ENCODE measurements at places on chromosomes 6 and 20.

DNA sequence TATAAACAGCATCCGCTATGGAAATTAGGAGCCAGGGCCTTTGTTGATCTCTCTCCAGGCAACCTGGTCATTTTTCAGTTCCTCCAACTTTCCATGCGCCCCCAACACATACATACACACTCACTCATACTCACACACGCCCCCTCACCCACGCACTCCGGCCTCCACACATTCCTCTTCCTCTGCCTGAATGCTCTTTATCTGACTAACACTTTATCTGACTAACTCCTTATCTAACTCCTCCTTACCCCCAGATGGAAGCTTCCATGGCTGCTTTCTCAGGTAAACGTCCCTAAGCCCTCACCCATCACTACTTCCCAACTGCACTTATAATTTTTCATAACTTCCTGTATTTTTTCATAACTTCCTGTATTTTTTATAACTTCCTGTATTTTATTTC, 17.4 kb downstream of the CASS4 start:
- no peak for DNase-seq

- DNase-seq = no peak
These were observed 52.4 kb downstream of the DOP1A start for GRCh38 chr6:83119742-83120300.

GRCh38 chr6:165660857-165661663, 2.0 kb downstream of the PDE10A start:
- DNase-seq = no peak

- no peak for DNase-seq
These were observed 8.9 kb downstream of the ARHGAP40 start for GRCh38 chr20:38610521-38610920.

GRCh38 chr20:15248618-15249395, 911.4 kb upstream of the FLRT3 start:
- DNase-seq = no peak

- no peak for DNase-seq
These were observed 47.4 kb downstream of the TPD52L1 start for GRCh38 chr6:125200941-125201340.

GRCh38 chr20:47266847-47267515, 89.5 kb downstream of the ZMYND8 start:
- no peak for DNase-seq

GRCh38 chr20:11378252-11378651, 539.4 kb upstream of the BTBD3 start:
- no peak for DNase-seq

GRCh38 chr20:63572788-63573646, 1.0 kb downstream of the HELZ2 start:
- DNase-seq = no peak

DNA sequence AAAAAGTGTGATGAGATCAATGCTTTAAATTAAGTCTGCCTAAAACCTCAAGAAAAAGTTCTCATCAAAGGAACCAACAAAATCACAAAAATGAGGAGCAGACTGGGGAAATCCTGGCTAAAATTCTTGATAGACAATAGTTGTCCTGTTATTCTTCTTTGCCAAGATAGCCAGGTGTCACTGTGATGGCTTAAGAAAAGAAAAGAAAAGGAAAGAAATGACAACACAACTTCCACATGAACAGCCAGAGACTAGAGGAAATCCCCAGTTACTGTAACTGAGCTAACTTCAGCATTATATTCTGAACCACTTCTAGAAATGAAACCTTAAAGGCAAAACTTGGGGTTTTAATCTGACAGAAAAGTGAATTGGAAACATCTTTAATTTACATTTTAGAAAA, 129.6 kb downstream of the CD24 start:
- no peak for DNase-seq

GRCh38 chr6:24006254-24006653, 119.8 kb upstream of the NRSN1 start:
- no peak for DNase-seq

GRCh38 chr6:127775371-127775770, 125.5 kb downstream of the THEMIS start:
- DNase-seq = no peak

- DNase-seq = no peak
These were observed 160.4 kb downstream of the CD83 start for GRCh38 chr6:14278006-14278405.

DNA sequence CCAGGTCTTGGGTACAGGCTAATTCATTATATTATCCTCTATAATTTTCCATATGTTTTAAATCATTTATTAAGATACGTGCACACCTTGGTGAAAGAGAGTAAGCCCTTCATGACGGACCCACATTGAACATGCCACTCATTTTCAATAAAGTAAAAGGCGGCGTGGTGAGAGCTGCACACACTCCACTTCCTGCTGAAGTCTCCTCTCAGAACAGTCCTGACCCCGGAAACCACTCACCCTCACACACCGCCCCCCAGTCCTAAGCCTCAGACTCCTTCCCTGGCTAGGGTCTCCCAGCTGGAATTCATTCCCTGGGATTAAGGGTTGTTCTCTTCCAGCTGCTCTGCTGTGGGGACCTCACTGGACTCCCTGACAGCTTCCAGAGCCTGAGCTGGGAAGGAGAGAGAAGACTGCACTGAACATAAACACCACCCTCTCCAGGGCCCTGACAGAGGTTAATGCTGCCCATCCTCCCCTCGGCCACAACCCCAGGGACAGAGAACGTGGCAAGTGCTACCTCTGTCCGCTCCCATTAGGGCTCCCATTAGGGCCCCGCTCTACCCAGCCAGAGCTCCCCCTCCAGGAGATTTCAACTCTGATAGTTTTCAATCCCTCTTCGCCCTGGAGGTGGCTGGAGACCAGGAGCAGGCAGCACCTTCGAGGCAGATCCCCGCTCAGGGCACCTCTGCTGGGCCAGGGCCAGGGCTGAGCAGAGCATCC, 24.8 kb downstream of the GRM4 start:
- no peak for DNase-seq

DNA sequence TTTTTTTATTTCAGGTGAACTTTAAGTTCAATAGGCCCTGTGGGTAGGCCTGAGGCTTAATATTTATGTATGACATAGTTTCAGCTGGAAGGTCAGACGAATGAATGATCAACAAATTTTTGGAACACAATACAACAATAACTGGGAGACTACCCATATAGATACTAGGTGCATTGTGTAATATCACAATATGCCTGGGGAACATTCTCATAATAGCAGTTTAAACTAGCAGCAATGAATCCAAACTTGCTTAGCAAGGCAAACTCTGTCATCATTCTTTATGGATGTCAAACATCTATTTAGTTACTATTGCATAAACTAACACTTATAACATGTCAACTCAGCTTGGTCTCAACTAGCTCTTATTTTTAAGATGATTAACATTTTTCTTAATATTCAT, 49.3 kb downstream of the ELOVL4 start:
- DNase-seq = no peak

- peak; percentile 23 for DNase-seq
These were observed 141.6 kb upstream of the EYA4 start for GRCh38 chr6:133099573-133099972.

GRCh38 chr6:142412241-142412640, 110.4 kb downstream of the ADGRG6 start:
- DNase-seq = no peak

DNA sequence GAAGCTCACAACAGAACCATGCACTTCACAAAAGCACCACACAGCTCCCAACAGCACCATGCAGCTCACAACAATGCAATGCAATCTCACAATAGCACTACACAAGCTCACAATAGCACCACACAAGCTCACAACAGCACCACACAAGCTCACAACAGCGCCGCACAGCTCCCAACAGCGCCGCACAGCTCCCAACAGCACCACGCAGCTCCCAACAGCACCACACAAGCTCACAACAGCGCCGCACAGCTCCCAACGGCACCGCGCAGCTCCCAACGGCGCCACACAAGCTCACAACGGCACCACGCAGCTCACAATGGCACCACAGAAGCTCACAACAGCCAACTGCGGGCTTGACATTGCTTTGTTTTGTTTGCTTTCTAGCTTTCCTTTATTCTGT, 198.1 kb downstream of the DLL1 start:
- DNase-seq = no peak

DNA sequence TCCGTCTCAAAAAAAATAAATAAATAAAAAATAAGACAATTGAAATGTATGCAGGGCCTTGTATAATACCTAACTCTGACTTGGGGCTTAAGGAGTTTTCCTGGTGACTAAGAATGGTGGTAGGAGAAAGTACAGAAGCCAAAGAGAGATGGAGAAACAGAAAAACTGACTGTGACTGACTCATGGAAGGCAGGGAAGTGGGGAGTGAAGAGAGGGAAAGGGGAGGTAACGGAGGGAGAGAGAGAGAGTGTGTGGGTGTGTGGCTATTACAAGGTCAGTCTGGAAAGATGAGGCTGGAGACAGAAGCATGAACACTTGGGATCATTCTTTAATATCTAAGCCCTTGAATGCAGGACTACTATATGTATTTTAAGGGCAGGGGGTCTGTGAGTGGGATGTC, 38.5 kb downstream of the SNRNP48 start:
- DNase-seq = no peak

- no peak for DNase-seq
These were observed 20.4 kb downstream of the UTRN start for GRCh38 chr6:144305567-144305966.

- DNase-seq = no peak
These were observed 33.0 kb upstream of the SLCO4A1 start for GRCh38 chr20:62609279-62609720.

GRCh38 chr6:35068206-35068605, 72.9 kb downstream of the TCP11 start:
- no peak for DNase-seq

GRCh38 chr6:46688966-46689335, 1.3 kb downstream of the TDRD6 start:
- DNase-seq = no peak

Measured in iPS DF 19.7 (cell line).